ENCODE measurements at places on chromosomes 16 and 17.

GRCh38 chr17:18950346-18950745, 1.6 kb upstream of the SLC5A10 start:
- no peak for DNase-seq

DNA sequence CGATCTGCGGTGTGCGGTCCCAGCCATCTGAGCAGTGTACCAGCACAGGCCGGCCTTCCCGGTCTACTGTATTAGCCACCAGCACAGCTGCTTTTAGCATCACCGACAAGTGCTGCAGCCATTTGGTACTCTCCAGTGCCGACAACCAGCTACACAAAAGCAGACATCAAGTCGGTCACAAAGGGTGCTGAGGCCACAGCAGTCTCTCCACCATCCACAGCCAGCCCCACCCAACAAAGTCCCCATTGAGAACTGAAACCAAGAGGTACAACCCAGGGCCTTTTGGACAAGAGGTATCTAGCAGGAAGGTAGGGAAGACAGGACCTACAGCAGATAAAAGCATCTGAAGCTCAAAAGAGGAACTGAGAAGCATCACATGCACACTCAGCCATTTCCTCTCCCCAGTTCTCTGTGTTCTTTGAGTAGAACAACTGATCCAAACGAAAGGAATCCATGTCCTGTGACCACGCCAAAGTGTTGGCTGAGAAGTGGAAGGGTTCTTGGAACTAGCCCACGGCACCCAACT, 9.5 kb downstream of the MTMR4 start:
- DNase-seq = no peak

DNA sequence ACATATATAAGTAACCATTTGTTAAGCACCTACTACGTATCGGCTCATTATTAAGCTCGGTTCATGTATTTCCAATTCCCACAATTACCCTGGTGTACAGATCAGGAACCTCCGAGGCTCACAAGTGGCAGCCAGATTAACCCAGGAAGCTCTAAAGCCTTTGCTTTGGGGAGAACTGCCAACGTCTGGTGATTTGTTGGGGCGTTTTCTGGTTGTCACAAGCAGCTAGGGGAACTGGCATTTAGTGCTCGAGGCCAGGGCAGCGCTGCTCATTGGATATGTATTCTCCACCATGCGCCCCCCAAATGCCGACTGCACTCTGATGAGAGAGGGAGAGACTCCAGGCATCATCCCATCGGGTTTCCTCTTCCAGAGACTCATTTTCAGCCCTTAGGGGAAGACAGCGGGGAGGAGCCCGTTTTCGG, 541 bp downstream of the ZNF18 start:
- no peak for DNase-seq

GRCh38 chr17:47605011-47605410, 44.7 kb upstream of the KPNB1 start:
- DNase-seq = no peak

GRCh38 chr17:40922239-40922638, 15.2 kb downstream of the KRT23 start:
- peak; percentile 53 for DNase-seq

DNA sequence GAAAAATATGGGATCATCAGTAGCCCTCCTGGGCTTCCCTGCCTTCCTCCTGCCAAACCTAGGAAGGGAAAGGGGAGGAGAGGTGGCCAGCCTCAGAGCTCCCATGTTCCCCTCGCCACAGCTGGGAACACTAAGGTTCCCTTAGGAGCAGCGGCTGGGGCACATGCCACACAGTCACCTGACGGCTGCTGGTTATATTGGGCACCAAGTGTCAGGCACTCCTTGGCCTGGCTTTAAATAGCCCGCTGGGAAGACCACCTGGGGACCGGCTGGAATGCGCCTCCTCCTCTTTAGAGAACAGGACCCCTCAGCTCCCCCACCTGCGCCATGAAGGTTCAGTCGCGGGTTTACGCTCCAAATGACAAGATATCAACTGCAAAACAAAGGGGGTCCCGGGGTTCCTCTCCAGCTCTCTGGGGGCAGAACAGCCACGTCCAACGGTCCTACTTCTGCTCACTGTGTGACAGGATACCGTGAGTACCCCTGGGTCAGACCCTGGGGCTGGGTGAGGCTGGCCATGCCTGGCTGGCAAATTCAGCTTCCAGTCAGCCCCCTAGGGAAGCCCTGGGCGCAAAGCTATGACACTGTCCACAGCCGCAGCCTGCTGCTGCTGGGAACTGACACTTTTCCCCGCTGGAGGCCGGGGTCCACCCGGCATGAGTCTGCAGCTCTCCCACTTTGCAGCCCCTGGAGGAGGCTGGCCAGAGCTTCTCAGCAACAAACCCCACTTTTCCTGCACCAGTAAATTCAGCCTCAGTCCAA, 3.3 kb downstream of the SMIM5 start:
- DNase-seq = no peak

DNA sequence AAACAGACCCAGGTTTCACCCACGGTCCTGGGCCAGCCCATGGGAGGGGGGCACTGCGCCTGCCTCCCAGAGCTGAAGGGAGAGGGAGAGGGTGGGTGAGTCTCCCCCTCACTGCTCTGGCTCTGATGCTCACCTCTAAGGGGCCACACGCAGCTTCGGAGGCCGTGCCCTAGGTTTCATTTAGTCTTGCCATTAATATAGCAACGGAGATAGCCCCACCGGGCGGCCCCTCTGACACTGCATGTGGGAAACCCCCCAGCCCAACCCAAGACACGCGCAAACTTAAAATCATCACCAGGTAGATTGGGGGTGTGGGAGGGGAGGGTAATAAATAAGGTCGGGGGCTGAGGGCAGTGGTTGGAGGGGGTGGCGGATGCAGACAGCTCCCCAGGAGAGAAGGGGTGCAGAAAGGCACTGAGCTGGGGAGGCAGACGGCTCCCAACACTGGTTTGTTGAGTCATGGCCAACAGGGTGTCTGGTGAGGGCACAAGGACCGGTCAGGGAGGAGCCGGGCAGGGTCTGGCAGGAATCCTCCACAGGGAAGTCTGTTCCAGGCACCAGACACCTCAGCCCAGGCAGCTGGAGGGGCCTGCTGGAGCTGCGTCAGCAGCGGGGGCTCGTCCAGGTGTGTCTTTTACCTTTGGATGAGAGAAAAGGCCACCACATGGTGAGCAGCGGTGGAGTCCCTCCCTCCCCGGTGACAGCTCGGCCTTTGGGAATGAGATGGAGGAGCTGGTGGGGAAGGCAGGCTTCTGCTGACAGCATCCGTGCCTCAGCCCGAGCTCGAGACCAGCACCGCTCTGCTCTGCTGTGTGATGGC, 32.0 kb upstream of the DOC2B start:
- no peak for DNase-seq

DNA sequence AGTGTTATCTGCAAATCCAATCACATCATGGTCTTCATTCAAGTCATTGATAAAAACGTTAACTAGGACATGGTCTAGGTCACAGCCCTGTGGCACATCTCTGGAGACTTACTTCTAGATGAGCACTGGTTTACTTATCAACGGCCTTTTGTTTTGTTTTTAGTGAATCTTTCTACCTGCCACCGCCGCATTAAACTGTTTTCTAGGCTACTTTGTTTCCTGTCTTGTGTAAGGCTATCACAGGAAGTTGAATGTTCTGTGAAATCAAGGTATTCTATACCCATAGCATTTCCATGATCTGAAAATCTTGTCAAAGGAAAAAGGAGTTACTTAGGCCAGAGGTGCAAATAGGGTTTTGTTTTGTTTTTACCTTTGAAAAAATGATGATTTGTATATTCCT, 26.9 kb downstream of the SOCS3 start:
- DNase-seq = no peak

DNA sequence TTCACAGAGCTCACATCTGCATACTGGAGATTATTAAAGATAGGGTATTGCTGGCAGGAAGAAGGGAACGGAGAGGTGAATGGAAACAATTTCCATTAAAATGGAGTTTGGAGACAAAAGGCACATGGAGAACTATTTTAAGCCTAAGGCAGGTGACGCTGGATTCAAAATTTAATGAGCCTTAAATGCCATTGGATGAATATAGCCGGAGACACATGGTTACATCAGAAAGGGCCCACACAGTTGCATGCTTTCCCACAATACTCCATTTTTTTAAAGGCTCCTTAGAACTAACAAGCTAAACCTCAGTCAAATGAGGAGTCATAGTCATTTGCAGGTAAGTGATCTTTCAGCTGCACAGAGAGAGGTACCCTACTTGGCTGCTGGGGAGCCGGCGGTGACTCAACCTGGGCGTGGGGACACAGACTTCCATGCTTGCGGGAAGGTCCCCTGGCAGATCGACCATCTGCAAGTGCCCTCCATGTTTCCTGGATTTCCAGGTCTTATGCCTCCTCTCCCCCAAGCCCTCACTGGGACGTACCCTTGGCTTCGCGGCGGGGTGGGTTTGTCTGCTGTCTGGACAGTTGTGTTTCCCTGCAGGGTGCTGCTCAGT, 259.2 kb downstream of the CBLN1 start:
- DNase-seq = no peak

DNA sequence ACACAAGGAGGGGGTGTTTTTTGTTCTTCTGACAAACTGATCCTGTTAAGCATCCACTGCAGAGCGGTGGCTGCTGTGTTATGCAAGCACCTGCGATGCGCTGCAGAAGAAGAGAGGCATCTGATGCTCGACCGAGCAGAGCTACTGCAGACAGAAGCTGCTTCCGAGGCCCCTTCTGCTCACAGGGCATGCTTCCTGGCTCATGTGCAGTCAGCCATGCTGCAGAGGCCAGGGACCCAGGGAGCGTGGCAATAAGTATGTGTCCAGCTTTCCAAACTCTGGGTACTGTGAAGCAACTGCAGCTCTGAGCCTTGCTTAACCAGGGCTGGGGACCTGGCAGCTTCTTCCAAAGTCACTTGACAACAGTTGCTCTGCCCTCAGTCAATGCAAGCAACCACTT, 448.6 kb upstream of the RBFOX1 start:
- DNase-seq = no peak

DNA sequence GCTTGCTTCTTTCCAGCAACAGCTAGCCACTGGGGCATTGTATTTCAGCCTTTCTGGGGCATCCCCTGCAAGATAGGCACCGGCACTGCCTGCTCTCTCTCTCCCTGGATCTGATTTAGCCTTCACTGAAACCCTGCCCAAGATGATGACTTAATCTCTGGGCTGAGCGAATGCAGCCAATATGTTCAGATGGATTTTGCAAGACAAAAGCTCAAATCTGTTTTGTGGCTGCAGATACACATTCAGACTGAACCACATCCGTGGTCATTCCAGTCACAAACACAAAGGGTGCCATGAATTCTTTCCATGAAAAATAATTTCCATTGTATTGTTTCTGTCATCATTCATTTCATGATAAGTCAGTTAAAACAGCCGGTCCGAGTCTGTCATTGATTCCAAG, 24.2 kb downstream of the SOST start:
- peak; percentile 48 for DNase-seq

DNA sequence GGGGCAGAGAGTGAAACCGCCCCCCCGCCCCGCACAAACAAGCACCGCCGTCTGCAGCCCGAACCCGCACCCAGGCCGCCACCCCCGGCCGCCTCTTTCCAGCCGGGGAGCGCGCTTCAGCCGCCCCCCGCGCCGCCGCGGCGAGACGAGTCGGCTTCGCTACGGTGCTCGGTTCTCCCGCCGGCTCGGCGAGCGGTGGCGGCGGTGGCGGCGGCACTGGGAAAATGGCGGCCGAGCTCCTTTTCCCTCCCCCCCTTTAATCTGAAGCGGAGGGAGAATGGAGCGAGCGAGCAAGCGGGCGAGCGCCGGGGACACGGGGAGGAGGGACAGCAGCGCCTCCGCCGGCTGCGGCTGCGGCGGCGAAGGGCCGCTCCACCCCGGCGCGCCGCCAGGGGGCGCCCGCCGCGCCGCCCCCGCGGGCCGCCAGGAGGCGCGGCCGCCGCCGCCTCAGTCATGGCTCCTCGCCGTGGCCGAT, at the start of gene KANSL1:
KANSL1 (minus strand) TSS at position 279 of the 475 bp plus-strand sequence. CDS start 21,286 bp downstream, outside the sequence.
- DNase-seq = no peak
